ENCODE measurements at places on chromosomes 16 and 17.

- no peak for DNase-seq
These were observed 112.7 kb downstream of the NPIPB5 start for GRCh38 chr16:22623351-22623781.

DNA sequence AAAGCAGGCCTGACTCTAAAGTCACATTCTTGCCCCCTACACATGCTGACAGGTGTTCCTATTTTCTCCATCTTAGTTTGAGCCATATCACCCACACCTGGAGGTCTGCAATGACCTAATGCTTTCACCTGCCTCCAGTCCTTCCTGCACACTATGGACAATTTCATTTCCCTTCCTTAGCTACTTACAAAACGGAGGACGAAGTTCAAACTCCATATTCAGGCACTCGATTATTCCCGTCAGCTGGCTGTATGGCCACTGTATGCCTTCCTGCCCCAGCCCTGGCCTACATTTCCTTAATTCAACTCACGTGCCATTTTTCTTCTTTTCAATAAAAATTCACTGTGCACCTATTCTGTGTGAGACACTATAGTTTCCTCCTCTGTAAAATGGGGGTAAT is 44.9 kb downstream of the GRIN2A start:
- no peak for DNase-seq

GRCh38 chr17:49997773-49998703 is 3.0 kb upstream of the DLX3 start:
- DNase-seq = peak; percentile 76

DNA sequence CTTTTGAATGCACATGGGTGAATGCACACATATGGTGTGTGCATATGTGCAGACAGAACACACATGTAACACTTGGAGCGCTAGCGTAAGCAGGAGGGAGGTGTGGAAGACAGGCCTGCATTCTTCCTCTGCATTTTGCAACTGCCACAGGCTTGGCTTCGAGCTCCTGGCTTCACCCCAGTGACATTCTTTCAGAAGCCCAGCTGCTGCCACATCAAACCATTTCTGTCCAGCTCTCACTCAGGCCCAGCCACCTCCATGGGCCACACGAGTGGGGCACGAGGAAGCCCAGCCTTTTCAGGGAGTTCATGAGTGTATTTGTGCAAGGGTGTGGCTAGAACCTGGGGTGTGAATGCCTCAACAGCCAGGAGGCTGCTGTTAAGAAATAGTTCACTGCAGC is 18.8 kb downstream of the LGALS3BP start:
- DNase-seq = no peak

DNA sequence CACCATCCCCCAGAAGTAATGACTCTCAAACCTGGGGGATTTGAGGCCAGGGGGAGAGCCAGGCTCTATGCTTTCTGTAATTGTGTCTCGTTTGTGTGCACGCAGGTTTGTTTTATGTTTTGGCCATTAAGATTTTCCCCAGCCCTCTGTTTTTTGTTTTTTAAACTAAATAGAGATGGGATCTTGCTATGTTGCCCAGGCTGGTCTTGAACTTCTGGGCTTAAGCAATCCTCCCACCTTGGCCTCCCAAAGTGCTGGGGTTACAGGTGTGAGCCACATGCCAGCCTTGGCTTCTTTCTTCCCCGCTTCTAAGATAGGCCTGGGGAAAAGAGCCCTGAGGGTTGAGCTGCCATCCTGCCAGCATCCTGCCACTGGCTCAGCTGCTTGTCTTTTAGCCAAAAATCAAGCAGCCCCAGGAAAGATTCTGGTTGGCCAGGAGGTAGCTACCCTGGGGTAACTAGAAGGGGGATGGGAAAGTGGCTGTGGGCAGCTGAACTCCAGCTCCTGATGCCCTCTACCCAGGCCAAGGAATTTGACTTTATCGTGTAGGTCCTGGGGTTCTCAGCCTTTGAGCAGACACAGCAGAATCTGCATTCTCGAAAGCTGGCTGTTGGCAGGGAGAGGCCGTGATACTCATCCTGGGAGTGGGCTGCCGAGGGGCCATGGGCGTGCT is 18.4 kb downstream of the KDM8 start:
- DNase-seq = no peak

- DNase-seq = no peak
These were observed 221.3 kb downstream of the SEC14L1 start for GRCh38 chr17:77361986-77362620.

DNA sequence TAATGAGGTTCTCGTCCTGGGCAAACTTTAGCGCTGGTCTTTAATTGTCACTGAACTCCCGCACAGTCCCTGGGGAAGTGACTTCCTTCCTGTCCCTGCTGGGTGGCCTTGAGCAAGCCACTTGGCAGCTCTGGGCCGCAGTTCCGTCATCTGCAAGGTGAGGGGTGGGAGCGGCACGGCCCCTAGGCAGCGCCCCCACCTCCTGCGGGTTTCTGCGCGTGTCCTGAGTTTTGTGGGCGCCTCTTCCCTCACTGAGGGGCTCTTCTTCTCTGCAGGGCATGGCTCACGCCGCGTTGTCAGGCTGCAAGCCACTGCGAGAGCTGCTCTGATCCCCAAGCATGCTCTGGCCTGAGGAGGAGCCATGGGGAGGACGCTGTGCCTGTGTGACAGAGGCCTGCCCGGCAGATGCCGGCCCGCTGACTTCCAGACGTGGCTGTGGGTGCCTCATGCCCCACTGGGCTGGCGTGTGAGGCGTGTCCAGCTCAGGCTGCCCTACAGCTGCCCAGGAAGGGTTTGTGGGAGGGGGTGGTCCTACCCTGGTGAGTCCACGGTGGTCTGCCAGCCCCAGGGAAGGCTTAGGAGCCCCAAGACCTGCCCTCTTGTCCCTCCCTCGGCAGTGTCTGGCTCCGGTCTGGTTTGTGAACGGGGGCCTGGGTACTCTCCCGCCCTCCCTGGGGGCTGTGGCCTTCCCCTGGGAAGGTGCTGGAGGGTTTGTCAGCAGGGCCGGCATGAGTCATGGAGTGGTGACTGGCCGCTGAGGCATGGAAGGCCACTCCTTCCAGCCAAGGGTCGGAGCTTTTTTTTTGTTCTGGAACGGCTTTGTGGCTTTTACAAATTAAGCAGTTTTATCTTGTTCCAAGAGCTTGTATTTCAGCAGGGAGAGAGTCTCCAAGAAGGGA is 182.0 kb downstream of the SEC14L1 start:
- DNase-seq = no peak

- DNase-seq = no peak
These were observed 136.4 kb downstream of the NPIPB5 start for GRCh38 chr16:22646948-22647556.

DNA sequence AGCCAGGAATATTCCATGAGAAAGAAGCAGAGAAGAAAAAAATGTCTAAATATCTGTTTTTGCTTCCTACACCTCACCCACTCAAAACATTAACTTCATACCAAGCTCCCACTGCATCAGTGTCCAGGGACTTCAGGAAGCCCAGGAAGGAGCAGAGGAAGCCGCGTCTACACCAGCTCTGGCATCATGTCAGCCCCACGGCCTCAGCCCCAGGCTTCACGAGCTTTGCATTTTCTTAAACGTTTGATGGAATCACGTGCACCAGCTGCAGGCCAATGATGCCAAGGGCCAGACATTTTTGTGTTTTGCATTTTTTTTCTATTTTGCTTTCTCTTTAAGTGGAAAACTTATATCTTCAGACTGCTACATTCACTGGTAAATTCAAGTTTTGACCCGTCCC is 48.6 kb downstream of the CDRT4 start:
- DNase-seq = no peak

DNA sequence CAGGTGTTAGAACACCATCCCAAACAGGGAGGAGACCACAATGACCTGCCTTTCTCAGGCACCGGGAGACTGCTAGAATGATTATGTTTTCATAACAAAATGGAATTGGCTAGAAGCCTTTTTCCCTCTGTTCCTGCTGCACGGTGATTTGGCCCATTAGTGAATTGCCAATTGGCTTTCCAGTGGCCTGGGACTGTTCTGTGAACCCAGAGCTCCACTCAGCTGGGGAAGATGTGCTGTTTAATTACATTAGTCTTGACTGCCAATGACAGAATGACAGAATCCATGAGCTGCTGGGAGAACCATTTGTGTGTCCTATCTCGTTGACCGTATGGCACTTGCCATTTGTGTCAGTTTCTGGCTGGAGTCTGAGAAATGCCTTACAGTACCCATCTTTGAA is 242.9 kb downstream of the CDH11 start:
- DNase-seq = no peak

- DNase-seq = no peak
These were observed 850 bp downstream of the GINS3 start for GRCh38 chr16:58393138-58393504.

DNA sequence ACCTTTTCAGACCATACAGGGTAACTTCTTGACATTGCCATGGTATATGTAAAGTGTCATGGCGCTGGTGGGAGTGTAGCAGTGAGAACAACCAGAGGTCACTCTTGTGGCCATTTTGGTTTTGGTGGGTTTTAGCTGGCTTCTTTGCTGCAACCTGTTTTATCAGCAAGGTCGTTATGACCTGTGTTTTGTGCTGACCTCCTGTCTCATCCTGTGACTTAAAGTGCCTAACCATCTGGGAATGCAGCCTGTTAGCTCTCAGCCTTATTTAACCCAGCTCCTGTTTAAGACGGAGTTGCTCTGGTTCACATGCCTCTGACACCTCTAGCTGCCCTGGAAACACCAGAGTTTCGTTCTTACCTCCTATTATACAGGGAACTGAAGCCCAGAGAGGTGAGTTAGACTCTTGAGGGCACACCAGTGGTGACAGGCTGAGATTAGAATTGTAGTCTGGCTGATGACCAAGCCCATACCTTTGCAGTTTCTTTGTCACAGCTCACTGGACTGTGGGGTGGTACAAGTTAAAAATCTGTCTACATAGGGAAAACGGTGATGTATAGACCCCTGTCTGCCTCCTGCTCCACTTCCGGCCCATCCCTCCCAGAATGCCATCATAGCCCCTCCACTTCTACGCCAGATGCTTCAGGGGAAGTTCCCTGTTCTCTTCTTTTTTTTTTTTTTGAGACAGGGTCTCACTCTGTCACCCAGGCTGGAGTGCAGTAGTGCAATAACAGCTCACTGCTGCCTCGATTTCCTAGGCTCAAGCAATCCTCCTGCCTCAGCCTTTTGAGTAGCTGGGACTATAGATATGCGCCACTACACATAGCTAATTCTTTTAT is 21.0 kb downstream of the KSR1 start:
- no peak for DNase-seq

- DNase-seq = no peak
These were observed 15.9 kb upstream of the ZNF629 start for GRCh38 chr16:30802936-30803335.
